ENCODE measurements at places on chromosomes 16 and 17. TPM values are rescaled to one million over a fixed set of nuclear protein-coding genes. Genes with fewer than 3 reads are reported as not detected.

DNA sequence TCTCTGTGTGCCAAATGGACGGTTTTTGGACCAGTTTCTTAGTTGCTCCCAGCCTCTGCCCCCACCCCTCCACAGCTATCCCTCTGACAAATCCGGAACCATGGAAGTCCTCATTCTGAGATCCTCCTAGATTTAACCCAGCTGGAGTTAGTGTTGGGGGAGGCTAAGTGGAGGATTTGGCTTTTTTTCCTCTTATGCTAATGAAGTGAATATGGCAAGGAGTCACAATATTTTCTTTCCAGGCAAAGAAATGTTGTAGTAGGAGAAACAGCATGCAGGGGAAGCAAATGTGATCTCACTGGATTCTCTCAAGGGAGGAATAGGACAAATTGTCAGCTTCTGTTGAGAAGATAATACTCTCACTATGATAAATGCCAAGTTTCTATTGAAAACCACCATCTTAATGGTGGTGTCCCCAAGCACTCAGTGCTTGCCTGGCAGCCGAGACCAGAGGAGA lies 159.5 kb downstream of the MSI2 start:
- no peaks in the 10 kb centered on the region for H3K36me3 ChIP-seq
- no peaks in the 10 kb centered on the region for H3K27me3 ChIP-seq
- H3K4me1 ChIP-seq: no peaks in the 10 kb centered on the region
- H3K4me3 ChIP-seq: no peak overlapping the region

DNA sequence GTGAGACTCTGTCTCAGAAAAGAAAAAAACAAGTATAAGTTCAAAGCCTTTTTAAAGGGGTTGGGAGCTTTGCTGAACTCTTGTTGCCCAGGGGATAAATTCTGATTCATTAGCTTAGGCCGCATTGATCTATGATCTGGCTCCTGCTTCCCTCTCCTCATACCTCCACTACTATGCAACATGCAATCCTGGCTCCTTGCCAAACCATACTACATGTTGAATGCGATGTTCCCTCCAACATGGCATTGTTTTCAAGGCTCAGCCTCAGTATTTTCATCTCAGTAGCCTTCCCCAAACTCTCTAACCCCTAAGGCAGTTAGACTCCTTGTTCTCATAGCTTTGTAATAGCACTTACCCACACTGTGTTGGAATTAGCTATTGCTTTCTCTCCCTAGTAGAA lies 6.2 kb downstream of the REXO5 start:
- DNase-seq: no peak
- peaks cover 6% of the 10 kb centered on the region for H3K4me1 ChIP-seq
- H3K27me3 ChIP-seq: no peaks in the 10 kb centered on the region
- no peak overlapping the region for H3K4me3 ChIP-seq
- H3K36me3 ChIP-seq: no peaks in the 10 kb centered on the region
- no peak overlapping the region for H3K27ac ChIP-seq

GJC1 gene
- 6.9 TPM for total RNA-seq

PRR35 gene
- not detected for total RNA-seq

GRCh38 chr17:72193391-72194106 lies 72.7 kb downstream of the SOX9 start:
- H3K27me3 ChIP-seq: no peaks in the 10 kb centered on the region
- H3K36me3 ChIP-seq: no peaks in the 10 kb centered on the region

ENPP7 gene
- not detected for total RNA-seq

GRCh38 chr17:35773679-35774425 lies 13.2 kb downstream of the C17orf50 start:
- H3K4me3 ChIP-seq: no peak overlapping the region
- no peaks in the 10 kb centered on the region for H3K27me3 ChIP-seq
- H3K4me1 ChIP-seq: peaks cover 33% of the 10 kb centered on the region
- peak overlapping the region; percentile 80 for H3K27ac ChIP-seq
- H3K36me3 ChIP-seq: peaks cover 28% of the 10 kb centered on the region

- peak overlapping the region; percentile 51 for H3K27ac ChIP-seq
- peak; percentile 93 for DNase-seq
- peaks cover 11% of the 10 kb centered on the region for H3K36me3 ChIP-seq
- H3K4me3 ChIP-seq: peak overlapping the region; percentile 81
- no peaks in the 10 kb centered on the region for H3K27me3 ChIP-seq
These were observed 468 bp downstream of the IL4R start for GRCh38 chr16:27314161-27314723.

PRKCA gene
- 20.7 TPM for total RNA-seq

GRCh38 chr17:37064956-37065355 lies 116.2 kb downstream of the AATF start:
- DNase-seq: no peak
- no peak overlapping the region for H3K27ac ChIP-seq

- no peak for DNase-seq
- H3K27me3 ChIP-seq: no peaks in the 10 kb centered on the region
- H3K4me1 ChIP-seq: peaks cover 27% of the 10 kb centered on the region
These were observed 254.8 kb downstream of the SEC14L1 start for GRCh38 chr17:77395501-77396048.
